Stimulated activated CD8-positive, alpha-beta memory T cell treated with anti-CD3 and anti-CD28 coated beads, Interleukin-4, amount 100 ng/mL, for 1 hour (primary cell): ENCODE measurements at places on chromosomes 11 and 22.

DNA sequence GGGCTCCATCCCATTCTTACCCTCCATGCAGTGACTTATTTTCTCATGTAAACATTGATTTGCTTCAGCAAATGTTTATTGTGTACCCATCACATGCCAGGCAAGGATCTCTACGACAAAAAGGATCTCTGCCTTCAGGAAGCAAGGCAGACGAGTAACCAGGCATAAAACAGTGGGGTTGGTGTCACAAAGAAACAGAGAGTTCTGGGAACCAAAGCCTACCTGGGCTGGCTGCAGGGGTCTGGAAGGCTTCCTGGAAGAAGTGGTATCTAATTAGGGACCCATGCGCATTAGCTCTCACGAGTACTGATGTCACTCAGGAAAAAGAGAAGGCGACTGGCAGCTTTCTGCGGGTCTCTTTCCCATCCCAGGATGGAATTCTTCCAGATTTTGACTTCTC lies 44.5 kb downstream of the KIAA1671 start:
- DNase-seq = no peak

DNA sequence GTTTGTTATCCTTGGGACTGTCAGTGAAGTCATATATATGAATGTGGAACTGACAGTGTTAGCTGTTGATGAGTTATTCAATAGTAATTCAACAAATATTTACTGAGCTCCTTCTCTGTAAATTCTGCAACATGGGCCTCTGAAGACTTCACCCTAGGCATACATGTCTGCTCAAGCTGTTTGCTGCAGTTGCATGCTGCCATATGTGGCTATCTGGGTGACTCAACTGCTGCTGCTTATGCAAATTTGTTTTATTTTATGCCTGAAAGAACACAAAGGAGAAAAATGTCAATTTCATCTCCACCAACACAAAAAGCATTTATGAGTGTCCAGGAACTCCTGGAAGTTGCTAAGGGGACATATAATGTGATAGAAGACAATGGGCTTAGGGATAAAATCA lies 417.6 kb downstream of the AASDHPPT start:
- no peak for DNase-seq

- no peak for DNase-seq
Measured at GRCh38 chr11:31814176-31814868, 3.2 kb upstream of the PAX6 start.

DNA sequence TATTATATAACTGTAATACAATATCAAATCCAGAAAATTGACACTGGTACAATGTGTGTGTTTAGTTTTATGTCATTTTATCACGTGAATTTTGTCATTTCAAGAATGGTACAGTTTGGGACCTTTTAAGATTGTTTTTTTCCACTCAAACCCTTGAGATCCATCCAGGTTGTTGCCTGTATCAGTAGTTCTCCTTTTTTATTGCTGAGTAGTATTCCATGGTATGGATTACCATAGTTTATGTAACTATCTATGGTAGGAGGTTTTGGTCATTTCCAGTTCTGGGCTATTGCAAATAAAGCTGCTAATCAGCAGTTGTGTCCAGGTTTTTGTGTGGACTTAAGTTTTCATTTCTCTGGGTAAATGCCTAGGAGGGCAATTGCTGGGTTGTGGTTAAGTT lies 25.1 kb downstream of the EED start:
- no peak for DNase-seq

DNA sequence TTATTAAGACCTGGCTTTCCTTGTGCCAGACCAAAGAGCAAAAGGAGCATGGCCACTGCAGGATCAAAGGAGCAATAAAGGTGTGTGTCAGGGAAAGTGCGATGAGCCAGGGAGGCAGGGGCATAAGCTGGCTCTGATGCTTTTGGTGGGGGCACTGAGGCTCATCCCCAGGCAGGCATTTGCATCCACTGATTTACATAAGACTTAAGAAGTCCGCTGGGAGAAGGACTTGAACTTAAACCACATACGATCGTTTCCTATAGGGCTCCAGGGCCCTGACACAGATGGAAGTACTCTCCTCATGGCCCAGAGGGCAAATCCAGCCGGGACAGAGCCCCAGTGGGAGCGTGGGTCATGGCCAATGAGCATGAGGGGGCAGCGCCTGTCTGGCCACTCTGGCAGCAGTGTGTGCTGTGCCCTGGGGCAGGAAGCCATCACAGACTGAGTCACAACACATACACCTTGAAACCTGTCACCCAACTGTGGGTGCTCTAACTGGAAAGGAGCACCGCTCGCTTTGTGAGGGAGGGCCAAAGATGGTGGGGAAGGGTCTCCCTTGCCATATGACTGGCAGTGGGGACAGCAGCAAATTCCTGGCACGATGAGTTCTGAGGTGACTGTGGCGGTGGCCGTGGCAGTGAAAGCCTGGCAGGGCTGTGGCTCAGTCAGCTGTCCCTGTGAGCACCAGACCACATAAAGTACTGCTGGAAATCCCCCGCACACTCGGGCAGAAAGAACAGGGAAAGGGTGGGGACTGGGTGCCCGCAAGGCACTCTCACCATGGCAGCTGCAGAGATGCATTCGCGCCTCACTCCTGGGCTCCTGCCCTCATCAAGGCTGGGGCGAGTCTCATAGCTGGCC lies 79.4 kb upstream of the LMO1 start:
- DNase-seq = no peak

GRCh38 chr11:110072930-110073329 lies 20.3 kb upstream of the ZC3H12C start:
- no peak for DNase-seq

- no peak for DNase-seq
Measured at GRCh38 chr22:20865331-20865730, 6.5 kb downstream of the SNAP29 start.

GRCh38 chr11:81920205-81920604 lies 813.5 kb downstream of the FAM181B start:
- no peak for DNase-seq

DNA sequence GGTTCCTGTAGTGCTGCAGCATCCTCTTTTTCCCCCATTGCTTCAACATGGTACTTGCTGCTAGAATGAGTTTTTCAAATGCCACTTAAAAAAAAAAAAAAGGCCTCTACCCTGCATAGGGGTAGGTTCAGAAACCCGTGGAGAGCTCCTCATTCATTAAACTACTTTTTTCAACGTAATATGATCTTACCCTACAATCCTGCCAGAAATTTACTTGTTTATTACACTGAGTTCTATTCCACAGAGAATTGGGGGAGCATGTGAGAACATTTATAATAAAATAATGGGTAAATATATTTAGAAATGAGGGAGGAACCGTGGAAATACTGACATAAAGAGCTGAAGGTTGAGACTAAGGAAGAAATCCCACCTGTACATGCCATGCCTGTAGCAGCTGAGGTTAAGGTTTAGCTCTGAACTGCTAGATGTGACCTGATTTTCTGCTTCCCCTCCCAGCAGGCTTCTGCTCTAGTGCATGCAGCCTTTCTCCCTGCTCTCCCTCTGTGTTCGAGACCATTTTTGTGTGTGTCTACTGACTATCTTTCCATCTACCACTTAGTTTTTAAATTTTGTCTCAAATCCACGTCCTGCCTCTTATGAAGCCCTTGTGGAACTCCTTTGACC lies 225.7 kb downstream of the DDX10 start:
- no peak for DNase-seq

- DNase-seq = no peak
Measured at GRCh38 chr22:21444701-21445436, 22.3 kb upstream of the TMEM191C start.

- peak; percentile 6 for DNase-seq
Measured at GRCh38 chr11:68584097-68584496, 100.2 kb upstream of the GAL start.

DNA sequence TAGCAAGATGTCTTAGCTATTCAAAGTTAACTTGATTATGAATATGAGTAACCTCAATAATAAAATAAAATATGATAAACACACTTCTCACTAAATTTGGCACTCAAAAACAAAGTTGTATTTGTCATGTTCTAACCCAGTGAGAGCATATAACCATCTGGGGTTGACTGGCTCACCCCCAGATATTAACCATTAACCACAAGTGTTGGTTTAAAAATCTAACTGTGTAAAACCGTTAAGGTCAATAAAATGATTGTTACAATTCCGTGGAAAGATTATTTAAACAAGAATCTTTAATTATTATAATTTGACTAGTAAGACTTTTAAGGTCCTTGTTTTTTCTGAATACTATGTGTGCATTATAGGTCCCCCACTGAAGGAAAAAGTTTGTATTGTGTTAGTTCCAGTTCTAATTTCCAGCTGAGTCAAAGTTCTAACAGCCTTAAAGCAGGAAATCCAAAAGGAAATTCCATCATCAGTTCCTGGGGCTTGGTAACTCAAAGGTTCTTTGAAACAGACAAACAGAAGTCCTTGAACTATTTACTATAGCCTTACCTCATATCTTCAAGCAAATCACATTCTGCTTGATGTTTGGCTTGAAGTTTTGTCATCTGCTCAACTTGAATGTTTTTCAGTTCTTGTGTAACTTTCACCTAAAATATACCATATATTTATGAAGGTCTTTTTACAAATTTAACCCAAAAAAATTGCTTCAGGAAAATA lies 2.5 kb downstream of the FCHSD2 start:
- no peak for DNase-seq

DNA sequence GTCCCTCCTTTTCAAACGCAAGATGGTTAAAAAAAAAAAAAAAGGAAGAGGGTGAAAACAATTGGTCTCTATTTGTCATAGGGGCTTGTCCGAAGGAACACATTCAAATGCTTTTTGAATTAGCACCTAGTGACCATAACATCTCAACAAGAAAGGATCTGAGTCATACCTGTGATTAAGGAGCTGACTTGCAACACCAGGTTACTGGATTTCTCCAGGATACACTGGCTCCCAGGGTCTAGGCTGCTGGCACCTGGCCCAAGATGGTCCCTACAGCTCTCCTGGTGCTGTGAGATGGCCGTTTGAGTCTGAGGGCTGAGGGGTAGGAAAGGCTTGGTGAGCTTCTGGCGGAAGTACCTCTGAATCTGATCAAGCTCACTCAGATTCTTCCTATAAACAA lies 28.4 kb upstream of the UCP3 start:
- no peak for DNase-seq

DNA sequence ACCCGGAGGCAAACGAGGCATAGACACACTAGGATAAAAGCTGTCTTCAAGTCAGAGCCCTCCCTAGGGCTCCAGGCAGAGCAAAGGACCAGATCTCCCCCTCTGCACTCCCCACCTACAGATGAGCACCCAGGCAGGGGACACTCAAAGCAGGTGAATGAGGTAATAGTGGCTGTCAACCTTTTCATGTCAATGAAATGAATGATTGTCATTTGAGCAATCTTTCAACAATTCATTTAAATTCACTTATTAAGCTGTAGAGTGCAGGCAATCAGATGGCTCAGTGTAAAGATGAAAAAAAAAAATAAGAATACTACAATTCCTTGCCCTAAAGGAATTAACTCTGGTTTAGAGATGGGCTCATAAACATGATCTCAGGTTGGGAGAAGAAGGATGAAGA lies 427.8 kb upstream of the ISX start:
- DNase-seq = no peak

DNA sequence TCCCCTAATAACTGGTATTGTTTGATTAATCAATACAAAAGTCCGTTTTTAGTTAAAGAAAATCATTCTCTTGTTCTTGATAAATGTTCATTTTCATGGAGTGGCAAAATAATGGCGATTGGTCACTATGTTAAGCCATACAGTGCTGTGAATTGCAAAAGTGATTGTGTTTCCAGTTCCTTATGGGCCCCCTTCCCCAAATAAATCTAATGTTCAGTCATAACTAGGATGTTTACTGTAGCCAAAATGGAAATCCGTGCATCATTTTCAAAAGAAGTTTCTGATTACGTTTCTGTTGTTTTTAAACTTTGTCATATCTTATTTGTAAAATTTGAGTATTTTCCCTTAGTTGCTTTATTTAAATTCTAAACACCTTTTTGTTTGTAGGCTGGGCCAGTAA lies 845 bp downstream of the RBM7 start:
- no peak for DNase-seq

DNA sequence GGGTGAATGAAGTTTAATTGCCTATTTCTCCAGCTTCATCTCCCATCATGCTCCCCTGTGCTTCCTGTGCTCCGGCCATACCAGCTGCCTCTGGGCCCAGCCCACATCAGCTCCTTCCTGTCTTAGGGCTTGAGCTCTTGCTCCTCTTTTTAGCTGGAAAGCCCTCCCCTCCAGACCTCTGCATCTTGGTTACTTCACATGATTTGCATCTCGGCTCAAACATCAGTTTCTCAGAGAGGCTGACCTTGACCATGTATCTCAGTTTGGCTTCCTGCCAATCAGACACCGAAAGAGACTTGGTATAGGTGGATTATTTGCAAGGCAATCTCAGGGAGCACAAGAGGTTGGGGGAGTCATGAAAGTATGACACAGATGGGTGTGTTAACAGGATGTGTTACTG lies 73.2 kb upstream of the TIMP3 start:
- DNase-seq = no peak

DNA sequence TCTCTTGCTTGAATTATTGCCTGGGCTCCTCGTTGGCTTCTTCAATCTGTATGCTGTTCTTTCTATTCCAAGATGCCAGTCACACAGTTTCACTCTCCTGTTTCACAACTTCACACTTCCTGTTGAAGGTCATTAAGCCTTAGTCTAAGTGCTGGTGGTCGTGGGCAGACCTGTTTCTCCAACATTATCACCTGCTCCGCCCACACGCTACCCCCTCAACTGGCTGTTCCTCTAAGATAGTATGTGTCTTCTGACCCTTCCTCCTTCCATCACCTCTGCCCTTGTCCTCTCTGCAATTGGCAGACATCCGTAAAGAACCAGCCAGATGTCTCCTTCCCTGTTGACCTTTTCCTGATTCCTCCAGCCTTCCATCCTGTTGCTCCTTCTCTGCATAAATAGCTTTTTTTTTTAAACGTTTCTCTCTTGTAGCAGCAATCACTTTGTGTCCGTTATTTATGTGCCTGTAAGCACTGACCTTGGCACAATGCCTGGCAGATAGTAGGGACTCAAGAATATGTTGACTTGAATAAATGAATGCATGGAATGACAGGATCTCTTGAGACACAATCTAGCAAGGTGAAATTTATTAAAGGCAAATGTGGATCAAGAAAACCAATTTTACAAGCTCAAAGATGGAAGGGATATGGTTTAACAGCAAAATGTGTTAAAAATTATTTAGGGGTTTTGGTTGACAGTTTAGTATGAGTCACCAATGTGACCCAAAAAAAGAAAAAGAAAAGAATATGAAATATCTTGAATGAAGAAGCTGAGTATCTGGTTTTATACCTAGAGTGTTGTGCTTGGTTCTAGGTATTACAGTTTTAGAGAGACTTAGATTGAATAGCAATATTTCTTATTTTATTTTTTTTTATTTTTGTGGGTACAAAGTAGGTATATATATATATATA lies 12.6 kb downstream of the DIXDC1 start:
- no peak for DNase-seq

GRCh38 chr11:67983951-67984350 lies 19.9 kb downstream of the UNC93B1 start:
- no peak for DNase-seq

- no peak for DNase-seq
Measured at GRCh38 chr11:11316651-11317230, 36.3 kb downstream of the CSNK2A3 start.

DNA sequence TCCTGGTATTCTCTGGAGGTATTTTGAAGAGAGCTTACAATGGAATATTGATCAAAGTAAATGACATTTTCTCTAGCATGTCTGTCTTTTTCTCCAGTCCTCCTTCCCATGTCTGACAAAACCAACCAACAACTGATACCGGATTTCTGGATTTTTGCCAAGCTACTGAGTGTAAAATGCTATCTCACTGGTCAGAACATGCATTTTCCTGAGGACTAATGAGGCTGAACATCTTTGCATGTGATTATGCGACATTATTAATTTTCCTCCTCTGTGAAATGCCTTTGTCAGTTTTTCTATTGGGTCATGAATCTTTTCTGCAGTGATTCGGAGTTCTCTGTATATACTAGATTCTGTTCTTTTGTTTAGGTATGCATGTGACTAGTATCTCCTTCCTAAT lies 51.4 kb downstream of the CDON start:
- DNase-seq = no peak
